ENCODE measurements at places on chromosomes 3 and 15.

GRCh38 chr15:59396679-59397078 is 24.0 kb upstream of the MYO1E start:
- DNase-seq = no peak

- no peak for DNase-seq
Measured at GRCh38 chr3:23113455-23114171, 89.5 kb upstream of the UBE2E2 start.

- DNase-seq = no peak
Measured at GRCh38 chr3:32470362-32470761, 32.3 kb downstream of the CMTM6 start.

GRCh38 chr3:154274348-154274747 is 49.9 kb downstream of the DHX36 start:
- no peak for DNase-seq

DNA sequence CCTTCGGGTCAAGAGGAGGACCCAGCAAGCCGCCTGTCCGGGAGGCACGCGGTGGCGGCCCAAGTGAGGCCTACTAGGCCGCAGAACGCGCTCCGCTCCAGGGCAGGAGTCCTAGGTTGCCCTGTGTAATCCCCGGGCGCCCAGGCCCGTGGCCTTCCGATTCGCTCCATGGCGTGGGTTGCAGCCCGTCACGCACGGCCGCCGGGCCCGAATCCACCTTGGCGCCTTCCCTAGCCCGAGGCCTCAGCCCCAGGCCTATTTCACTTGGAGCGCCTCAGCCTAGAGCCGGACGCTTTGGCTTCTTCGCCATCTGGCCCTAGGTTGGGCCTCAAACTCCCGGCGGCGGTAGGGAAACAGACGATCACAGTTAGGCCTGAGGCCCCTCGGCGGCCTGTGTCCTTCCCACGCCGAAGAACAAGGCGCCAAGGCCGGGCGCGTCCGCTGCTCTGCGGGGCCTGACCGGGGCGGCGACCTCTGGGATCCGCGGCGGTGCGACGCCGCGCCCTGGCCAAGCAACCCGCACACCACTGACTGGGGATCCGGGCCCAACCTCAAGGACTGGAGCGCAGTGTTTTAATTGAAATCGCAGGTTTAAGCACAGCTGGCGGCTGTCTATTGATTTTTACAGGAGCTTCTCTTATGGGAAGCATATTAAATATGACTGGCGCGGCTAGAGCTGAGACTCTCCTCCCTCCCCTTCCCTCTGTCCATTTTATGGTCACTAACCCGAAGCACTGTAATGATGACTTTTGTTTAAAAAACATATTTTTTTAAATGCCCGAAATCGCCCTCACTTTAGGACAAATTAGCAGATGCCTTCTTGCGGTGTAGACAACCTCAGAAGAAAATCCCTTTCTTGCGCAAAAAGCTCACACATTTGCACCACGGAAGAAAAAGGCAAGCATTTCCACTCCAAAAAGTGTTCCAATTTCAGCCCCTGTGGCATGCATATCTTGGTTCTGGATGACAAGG is 3.8 kb upstream of the FEZF2 start:
- no peak for DNase-seq

- no peak for DNase-seq
Measured at GRCh38 chr15:44573386-44573785, 36.4 kb downstream of the EIF3J start.

- DNase-seq = peak; percentile 41
Measured at GRCh38 chr15:70512772-70513362, 250.5 kb downstream of the UACA start.

GRCh38 chr15:87741350-87741749 is 515.2 kb downstream of the NTRK3 start:
- DNase-seq = no peak

- DNase-seq = no peak
Measured at GRCh38 chr15:57165992-57166391, 210.3 kb upstream of the CGNL1 start.

DNA sequence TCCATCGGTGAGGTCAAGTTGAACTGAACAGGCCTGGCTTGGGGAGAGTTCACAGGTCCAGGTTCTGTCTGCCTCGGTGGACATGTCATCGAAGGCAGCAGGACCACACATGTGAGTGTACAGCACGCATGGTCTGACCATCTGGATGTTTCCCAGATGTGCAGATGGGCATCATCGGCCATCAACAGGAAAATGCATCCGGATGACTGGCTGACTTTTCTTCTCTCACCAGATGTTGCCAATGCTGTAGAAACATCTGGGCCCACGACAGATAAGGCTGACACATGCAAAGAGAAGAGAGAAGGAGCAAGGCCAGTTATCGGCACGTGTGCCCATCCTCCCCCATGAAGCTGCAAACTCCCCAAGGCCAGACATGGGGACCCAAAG is 45.1 kb downstream of the NOX5 start:
- DNase-seq = no peak

DNA sequence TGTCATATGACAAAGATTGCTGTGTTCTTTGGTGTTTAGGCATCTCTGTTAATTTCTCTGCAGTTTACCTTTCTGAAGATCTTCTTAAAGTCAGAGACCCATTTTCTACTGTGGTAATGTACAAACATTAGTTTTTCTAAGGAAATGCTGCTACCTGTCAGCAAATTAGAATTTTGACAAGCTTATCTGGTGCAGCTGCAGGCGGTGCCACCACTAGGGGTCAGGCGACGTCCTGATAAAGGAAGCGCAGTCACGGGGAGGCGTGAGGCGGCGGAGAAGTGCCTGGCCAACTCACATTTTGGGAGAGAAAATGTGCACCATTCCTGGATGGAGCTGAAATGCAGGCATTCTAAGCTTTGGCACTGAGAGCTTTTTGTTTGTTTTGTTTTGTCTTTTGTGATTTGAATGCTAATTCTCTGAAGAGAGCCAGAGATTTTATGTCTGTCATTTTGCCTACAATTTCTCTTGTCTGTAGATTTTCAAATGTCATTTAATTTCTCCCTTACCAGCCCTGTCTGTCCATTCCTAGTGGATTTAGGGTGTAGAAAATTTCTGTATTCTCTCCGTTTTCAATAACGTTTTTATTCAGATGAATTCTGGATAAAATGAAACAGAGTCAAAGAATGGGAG is 24.9 kb upstream of the SIAH2 start:
- DNase-seq = peak; percentile 52

- DNase-seq = no peak
Measured at GRCh38 chr3:57727106-57727505, 29.0 kb upstream of the SLMAP start.
